ENCODE measurements at places on chromosomes 1 and 21. TPM values are rescaled to one million over a fixed set of nuclear protein-coding genes. Genes with fewer than 3 reads are reported as not detected.

DCST1 gene
- total RNA-seq = 0.26 TPM

USP21 gene
- 28.1 TPM for total RNA-seq

ARTN gene
- 1.8 TPM for total RNA-seq

B3GALT2 gene
- total RNA-seq = 0.16 TPM

BRDT gene
- total RNA-seq = not detected

GCSAML gene
- total RNA-seq = 0.81 TPM

MIXL1 gene
- 0.51 TPM for total RNA-seq

- no peaks in the 10 kb centered on the region for H3K27me3 ChIP-seq
- H3K27ac ChIP-seq = no peak overlapping the region
- no peak overlapping the region for H3K4me3 ChIP-seq
- H3K36me3 ChIP-seq = no peaks in the 10 kb centered on the region
Measured at GRCh38 chr1:173099166-173099565, 48.4 kb upstream of the TNFSF18 start.

DNA sequence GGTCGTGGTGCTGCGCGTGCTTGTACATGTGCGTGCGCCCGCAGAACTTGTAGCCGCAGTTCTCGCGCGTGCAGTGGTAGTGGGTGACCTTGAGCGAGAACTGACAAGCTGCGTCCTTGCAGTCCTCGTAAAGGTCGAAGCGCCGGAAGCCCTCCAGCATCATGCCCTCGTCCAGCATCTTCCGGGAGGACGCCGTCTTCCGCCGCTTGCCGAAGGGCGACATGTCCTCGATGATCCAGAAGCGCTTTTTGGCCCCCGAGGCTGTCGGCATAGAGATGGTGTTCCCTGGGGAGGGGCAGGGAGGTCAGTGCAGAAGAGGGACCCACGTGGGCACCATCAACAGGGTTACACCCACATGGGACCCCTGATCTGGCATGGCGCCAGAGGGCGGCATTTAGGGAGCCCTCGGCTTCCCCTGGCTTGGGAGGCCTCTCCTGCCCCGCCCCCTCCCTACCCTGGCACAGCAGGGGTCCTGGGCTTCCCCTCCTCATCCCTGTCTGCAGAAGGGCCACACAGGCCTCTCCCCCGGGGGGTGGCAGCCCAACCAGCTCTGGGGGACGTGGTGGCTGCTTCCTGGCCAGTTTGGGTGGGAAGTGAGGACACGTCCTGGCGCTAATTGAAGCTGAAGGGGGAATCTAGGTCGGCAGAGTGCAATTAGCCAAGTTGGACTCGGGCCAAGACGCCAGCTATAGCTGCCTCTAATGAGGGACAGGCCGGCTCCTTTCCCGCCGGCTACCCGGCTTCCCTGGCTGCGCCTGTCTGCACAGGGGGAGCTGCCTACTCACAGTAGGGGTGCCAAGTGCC is 156.5 kb downstream of the CASZ1 start:
- no peaks in the 10 kb centered on the region for H3K36me3 ChIP-seq
- no peaks in the 10 kb centered on the region for H3K27me3 ChIP-seq
- H3K27ac ChIP-seq = peak overlapping the region; percentile 31
- H3K4me1 ChIP-seq = no peaks in the 10 kb centered on the region
- no peak for DNase-seq

DNA sequence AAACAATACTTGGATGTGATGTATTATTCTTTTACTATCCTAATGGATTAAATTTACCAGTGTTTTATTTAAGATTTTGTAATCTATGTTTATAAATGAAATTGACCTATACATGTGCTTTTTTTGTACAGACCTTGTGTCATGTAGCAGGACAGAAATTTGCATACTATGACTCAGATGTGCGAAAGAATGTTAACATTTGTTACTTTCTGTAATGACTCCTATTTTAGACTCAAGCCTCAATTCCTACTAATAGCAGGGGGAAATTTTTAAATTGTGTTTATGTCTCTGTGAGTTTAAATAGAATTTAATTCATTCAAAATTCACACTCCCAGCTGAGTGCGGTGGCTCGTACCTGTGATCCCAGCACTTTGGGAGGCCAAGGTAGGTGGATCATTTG is 21.8 kb upstream of the RIMKLA start:
- no peak overlapping the region for H3K27ac ChIP-seq
- DNase-seq = no peak
- peaks cover 3% of the 10 kb centered on the region for H3K27me3 ChIP-seq
- no peak overlapping the region for H3K4me3 ChIP-seq

GRCh38 chr1:205313563-205314308 is 7.8 kb downstream of the NUAK2 start:
- no peak overlapping the region for H3K27ac ChIP-seq
- H3K36me3 ChIP-seq = no peaks in the 10 kb centered on the region
- peak; percentile 75 for DNase-seq

DNA sequence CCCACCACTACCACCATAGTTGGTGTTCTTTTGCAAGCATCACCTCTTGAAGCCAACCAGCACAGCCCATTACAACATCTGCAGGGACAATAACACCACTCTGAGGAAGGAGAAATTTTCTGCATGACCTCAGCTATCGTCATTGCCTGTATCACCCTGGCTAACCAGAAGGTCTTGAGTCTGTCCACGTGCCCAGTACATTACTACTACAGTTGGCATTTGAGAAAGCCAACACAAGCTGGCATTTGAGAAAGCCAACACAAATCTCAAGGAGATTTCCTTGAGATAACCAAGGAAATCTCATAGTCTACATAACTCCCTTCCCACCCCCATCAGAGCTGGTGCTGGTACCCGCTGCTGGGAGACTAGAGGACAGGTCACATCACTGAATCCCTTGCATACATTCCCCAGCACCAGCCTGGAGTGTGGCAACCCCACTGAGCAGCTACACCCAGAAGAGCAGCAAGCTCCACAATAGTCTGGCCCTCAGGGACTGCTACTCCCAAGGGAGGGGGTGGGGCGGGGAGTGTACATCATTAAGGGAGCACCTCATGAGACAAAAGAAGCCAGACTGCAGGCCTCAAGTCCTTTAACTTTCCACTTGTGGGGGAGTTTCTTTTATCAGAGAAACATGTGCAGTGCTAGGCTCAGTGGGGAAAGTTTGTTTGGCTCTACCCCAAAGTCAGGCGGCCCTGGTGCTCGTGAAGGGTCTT is 46.0 kb upstream of the GUCA2A start:
- H3K4me3 ChIP-seq = no peak overlapping the region
- no peak overlapping the region for H3K27ac ChIP-seq
- H3K4me1 ChIP-seq = peaks cover 2% of the 10 kb centered on the region
- H3K36me3 ChIP-seq = no peaks in the 10 kb centered on the region
- H3K27me3 ChIP-seq = no peaks in the 10 kb centered on the region

DNA sequence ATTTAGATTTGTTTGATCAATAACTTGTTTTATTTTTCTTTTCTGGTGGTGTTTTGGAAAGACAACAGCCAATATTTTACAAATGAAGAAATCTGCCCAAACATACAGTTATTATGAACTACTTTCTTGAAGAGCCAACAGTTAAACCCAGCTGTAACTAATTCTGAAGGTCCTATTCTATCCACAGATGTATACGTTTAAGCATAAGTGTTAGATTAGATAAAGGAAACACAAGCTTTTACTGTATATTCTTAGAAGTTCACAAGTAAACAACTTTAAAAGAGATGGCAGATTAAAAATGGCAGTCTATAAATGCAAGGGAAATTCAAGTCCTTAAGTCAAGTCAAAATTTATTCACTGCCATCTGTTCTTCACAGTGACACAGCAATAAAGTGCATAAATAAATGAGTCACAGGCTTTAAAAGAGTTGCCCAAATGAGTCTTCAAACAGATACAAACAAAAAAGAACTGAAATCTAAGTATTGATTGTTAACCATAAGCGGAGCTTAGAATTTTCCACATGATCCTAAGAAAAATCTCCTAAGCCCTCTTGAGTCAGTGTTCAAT is 49.9 kb upstream of the KCNH1 start:
- no peaks in the 10 kb centered on the region for H3K36me3 ChIP-seq
- H3K27me3 ChIP-seq = no peaks in the 10 kb centered on the region
- H3K4me1 ChIP-seq = no peaks in the 10 kb centered on the region
- no peak for DNase-seq
- H3K27ac ChIP-seq = no peak overlapping the region
- no peak overlapping the region for H3K4me3 ChIP-seq

GRCh38 chr1:66438501-66438900 is 95.5 kb upstream of the SGIP1 start:
- no peaks in the 10 kb centered on the region for H3K27me3 ChIP-seq
- no peak overlapping the region for H3K4me3 ChIP-seq
- H3K27ac ChIP-seq = no peak overlapping the region
- no peak for DNase-seq

DNA sequence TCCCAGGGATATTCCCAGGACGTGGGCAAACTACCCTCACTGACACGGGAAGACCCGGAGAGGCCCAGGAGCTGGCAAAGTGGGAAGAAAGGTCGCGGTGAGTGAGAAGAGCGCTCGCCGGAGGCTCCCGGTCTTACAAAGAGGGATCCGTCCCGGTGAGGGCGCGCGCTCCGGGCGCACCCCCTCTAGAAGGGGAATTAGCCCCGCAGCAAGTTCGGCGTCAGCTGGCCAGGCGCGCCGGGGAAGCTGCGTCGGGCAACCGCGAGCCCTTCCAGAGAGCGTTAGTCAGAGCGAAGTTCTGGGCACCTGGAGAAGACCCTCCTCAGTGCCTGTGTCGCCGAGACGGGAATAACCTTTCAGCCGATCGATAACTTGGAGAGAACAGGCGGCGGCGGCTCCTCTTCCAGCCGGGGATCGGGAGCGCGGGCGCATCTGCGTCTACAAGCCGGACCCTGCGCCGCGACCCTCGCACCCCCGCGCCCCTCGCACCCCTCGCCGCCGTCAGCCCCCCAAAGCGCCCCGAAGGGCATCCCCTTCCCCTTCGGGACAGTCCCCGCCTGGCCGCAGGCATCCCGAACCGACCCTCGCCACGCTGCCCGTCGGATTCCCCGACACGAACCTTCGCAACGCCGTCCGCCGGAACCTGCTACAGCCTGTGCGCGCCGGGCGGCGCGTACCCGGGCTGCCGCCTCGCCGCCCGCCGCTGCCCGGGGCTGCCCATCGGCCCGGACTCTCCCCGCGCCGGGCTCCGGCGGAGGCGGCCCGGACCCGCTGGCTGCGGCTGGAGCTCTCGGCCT is 485 bp downstream of the SIPA1L2 start:
- no peaks in the 10 kb centered on the region for H3K36me3 ChIP-seq
- H3K27ac ChIP-seq = no peak overlapping the region
- peak overlapping the region; percentile 69 for H3K4me3 ChIP-seq
- no peaks in the 10 kb centered on the region for H3K27me3 ChIP-seq
- peak; percentile 87 for DNase-seq

GRCh38 chr1:14363707-14364413 is 234.6 kb upstream of the KAZN start:
- no peak for DNase-seq
- H3K4me3 ChIP-seq = no peak overlapping the region
- H3K27ac ChIP-seq = no peak overlapping the region

- H3K4me1 ChIP-seq = no peaks in the 10 kb centered on the region
- H3K27me3 ChIP-seq = no peaks in the 10 kb centered on the region
- no peak overlapping the region for H3K4me3 ChIP-seq
- peak overlapping the region; percentile 43 for H3K27ac ChIP-seq
- no peak for DNase-seq
- no peaks in the 10 kb centered on the region for H3K36me3 ChIP-seq
Measured at GRCh38 chr21:37146320-37147235, 73.5 kb downstream of the TTC3 start.

DNA sequence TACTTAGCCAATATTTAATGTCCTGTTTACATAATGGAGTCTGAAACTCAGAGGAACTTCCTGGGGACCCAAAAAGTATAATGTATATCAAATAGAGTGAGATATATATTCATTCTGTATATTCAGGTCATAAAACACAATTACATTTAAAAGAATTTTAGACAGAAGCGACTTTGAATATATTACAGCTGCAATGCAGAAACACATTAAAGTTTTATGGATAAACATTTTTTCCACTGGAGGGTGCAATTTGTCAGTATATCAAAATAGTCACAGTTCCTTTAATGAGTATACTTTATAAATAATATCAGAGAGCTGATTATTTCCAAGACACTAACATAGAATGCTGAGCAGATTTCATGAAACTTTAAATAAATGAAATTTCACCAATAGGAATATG is 43.9 kb upstream of the CRB1 start:
- H3K4me1 ChIP-seq = no peaks in the 10 kb centered on the region
- H3K4me3 ChIP-seq = no peak overlapping the region
- no peak for DNase-seq
- no peaks in the 10 kb centered on the region for H3K27me3 ChIP-seq
- no peaks in the 10 kb centered on the region for H3K36me3 ChIP-seq

DNA sequence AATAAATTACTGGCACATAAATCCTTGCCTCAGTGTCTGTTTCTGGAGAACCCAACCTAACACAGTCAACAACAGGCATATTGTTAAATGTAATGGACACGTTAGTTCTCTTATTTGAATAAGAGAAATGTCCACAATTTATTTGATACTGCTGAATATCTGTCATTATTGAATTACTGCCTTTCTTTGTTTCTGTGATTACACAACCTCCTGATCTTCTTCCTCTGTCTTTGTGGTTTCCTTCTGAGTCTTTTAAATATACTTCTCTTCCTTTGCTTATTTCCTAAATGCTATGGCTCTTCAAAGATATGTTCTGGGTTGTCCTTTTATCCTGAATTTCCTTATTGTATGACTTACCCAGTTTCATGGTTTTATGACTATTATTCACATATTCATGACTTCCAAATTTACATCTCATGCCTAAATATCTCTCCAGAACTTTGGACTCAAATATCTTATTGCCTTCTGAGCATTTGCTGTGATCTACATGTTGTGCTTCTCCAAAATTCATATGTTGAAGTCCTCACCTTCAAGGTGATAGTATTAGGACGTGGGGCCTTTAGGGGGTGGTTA is 39.9 kb downstream of the MSH4 start:
- no peaks in the 10 kb centered on the region for H3K27me3 ChIP-seq
- no peak for DNase-seq
- H3K4me3 ChIP-seq = no peak overlapping the region
- no peaks in the 10 kb centered on the region for H3K4me1 ChIP-seq
- H3K36me3 ChIP-seq = no peaks in the 10 kb centered on the region
